Posterior vena cava (tissue), 2 donors: ENCODE measurements at places on chromosomes 12 and 14. TPM values are rescaled to one million over a fixed set of nuclear protein-coding genes. Genes with fewer than 3 reads are reported as not detected.

The INTS13 gene
- 23.0 TPM for total RNA-seq

The RPS6KA5 gene
- total RNA-seq = 6.4 TPM

The MDGA2 gene
- 0.52 TPM for total RNA-seq

The C1QL4 gene
- not detected for total RNA-seq

The ACSM4 gene
- not detected for total RNA-seq

The NXPH4 gene
- total RNA-seq = 0.24 TPM

The NKX2-1 gene
- not detected for total RNA-seq
